ENCODE measurements at places on chromosomes 4 and X.

DNA sequence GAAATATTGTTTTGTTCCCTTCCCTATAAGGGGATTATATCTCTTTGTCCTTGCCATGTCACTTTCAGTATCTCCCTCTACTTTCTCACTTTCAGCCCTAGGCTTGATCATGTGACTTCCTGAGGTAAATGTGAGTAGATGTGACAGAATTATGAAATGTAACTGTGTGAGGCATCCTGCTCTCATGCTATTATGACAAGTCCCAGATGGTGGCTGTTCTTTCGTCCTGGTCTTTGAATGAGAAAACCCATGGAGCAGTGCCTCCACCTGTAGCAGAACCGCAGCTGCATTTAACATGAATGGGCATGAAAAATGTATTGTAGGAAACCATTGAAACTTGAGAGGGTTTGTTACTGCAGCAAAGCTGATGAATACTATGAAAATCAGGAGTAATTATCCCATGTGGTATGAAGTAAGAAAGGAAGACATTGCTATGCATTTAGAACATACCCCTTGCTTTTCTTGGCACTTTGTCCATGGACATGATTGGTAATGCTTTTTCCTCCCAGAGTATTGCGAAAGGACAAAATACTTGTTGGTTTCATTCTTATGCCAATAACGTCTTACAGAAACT lies 202.2 kb upstream of the GPRIN3 start:
- DNase-seq = no peak

DNA sequence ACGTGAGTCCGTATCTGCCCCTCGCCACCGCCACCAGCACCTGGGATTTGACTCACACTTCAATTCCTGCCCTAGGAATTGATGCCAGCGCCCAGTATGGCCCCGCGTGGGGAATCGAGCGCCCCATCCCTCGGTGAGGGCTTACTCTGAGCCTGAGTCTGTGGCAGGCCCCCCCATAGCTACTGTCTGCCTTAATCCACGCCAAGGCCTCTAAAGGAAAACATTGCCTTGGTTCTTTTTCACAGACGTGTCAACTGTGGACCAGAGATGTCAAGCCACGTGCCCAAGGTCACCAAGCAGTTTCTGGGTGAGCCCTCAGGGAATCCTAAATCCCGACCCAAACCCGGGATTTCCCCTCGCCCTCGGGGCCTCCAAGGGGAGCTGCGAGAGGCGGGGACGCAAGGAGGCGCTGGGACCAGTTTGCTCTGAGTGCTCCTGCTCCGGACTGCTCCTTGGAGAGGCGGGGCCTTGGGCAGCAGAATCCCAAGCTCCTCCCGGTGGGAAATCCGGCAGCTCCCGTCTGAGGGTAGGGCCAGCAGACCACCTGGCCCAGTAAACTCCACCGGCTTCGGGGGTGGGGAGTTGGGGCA lies 12.9 kb downstream of the MSX1 start:
- no peak for DNase-seq

DNA sequence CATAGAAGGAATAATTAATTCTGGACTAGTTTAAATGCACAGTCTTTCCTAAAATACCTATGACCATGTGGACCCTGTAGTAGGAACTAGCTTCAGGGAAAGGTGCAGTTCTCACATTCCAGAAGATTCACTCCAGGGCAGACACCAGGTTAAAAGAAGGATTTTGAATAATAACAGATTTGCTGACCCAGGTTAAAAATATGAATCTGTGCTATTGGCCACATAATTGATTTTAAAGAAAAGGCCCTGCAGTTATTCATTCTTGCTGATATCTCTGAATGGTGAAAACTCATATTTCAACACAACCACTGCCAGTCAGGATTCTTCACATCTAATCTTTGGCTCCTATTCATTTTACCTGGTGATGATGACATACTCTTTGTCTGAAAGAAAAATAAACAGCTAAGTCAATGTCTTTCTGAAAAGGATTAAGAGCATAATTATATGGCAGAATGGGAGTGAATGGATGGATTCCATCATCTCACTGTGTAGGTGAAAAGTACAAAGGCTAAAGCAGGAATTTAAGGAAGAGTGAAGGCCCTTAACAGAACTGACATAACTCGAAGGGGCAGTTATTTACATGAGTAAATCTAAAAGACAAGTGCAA lies 432.8 kb downstream of the PDGFC start:
- DNase-seq = no peak

DNA sequence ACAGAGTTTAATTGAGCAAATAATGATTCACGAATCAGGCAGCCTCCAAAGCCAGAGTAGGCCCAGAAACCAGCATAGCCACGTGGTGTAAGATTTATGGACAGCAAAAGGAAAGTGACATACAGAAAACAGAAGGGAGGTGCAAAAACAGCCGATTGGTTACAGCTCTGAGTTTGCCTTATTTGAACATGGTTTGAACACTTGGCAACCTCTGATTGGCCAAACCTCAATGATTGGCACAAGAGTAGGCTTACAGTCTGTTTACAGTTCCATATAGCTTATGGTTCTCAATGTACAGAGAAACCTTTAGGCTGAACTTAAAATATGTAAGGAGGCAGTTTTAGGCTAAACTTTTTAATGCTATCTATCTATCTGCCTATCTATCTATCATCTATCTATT lies 394.8 kb downstream of the CFAP47 start:
- DNase-seq = no peak

GRCh38 chr4:101089168-101089567 lies 258.2 kb downstream of the PPP3CA start:
- DNase-seq = no peak

DNA sequence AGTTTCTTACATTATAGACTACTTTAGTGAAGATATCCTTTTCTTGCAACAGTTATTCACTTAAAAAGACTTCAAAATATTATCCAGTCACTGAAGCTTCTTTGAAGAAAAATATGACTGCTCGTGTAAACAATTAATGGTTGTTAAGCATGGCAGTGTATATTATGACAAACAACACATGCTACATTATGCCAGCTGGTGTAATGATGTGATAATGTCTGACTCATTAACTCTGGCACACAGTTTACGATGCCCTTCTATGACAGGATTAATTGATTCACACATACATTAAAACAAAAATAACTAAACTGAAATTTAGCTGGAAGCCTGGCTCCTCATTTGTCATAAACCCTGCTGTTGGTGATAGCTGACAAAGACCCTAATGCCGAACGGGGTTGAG lies 22.4 kb downstream of the GK2 start:
- no peak for DNase-seq

GRCh38 chr4:114136069-114136468 lies 156.6 kb upstream of the ARSJ start:
- DNase-seq = no peak

- no peak for DNase-seq
Observed at GRCh38 chrX:111288841-111289240, 18.6 kb upstream of the CAPN6 start.

DNA sequence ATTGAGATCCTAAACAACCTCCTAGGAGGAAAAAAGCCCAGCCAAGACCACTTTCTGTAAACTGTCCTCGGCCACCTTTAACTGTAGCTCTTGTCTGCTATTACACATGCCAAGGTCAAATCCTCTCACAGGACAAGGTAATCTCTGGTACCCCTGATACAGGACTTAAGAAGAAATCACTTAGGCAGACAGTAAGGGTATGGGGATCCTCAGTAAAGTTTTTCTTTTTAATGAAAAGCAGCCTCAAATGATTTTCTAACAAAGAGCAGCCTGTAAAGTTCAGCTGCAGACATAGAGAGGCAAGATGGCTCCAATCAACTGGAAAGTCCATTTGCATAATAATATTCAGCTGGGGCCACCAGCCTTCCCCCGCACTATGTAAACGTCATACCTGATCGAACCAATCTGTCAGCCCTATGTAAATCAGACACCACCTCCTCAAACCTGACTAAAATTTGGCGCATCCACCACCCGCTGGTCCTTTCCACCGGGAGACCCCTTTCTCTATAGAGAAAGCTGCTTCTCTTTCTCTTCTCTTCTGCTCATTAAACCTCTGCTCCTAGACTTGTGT lies 14.6 kb upstream of the MPP1 start:
- DNase-seq = no peak

DNA sequence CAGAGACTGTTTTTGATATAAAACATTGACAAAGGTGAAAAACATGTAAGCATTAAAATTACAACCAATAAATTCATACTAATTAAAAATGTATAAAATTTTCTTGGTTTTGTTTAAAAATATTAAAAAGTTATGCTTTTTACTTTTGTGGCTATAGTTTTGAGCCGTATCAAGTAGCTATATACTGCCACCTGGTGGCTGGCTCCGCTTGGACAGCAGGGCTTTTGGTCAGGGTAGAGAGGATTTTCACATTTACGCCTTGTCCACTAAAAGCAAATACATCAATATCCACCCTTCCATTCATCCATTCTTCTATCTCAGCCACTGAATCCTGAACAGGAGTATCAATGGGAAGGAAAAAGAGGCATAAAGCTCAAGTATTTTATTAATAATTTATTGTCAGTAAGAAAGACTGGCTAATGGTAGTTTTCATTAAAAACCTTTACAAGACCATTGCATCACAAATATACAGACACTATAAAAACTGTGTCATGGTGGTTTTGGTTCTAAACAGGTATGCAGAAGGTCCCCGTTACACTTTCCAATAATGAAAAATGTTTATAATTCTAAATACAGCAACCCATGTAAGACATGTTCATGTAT lies 32.1 kb upstream of the MTNR1A start:
- peak; percentile 26 for DNase-seq

- DNase-seq = no peak
Observed at GRCh38 chr4:7779432-7779768, 160.3 kb downstream of the AFAP1 start.

DNA sequence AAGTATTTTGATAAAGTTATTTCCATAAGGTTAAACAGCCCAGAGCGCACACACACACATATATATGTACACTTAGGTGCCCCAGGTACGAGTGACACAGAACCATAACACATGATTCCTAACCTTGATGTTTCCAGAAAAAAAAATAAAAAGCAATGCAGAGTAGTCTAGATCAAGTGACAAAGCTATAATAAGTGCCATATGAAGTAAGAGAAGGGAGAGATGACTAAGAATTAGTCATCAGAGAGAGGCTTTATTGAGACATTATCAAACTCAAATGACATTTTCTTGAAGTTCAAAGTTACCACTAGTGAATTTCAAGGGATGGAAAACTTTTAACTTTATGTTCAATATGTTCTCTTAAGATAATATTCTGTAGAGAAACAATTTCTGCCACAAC lies 215.0 kb downstream of the HTR2C start:
- no peak for DNase-seq

- DNase-seq = no peak
Observed at GRCh38 chrX:24292353-24292752, 21.5 kb downstream of the SUPT20HL2 start.

GRCh38 chr4:185470501-185471195 lies 885 bp downstream of the CCDC110 start:
- peak; percentile 30 for DNase-seq

DNA sequence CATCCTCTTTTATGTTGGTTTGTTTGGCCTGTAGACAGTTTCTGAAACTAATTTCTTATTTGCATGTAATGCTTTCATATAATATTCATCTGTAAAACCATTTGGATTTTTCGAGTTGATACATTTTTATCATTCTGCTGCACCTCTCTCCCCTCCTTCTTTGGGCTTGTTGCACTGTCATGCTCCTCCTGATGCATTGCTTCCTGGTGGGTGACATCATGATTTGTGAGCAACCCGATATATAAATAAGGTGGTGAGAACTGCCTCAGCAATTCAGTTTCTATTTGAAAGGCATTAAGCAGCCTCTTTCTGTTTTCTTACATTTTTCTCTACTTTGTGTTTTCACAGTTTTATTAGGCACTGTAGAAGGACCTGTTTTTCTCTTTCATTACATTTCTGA lies 515.7 kb downstream of the RPA4 start:
- no peak for DNase-seq

DNA sequence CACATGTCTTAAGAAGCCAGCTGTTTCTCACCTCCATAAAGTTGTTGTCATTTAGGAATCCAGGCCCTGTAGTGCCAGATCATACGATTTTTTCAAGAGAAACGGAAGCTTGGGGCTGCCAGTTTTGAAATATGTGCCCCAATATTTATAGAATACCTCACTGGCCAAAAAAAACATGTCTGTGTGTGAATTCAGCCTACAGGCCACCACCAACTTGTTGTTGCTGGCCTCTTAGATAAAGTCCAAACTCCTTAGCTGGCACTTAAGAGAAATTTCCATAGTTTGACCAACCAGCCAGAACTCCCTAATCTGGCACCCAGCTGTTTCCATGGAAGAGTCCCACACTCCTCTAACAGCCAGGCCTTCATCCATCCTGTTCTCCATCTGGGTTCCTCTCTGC lies 74.1 kb downstream of the WDR19 start:
- DNase-seq = no peak

- DNase-seq = no peak
Observed at GRCh38 chr4:26525136-26525770, 35.0 kb upstream of the CCKAR start.

- no peak for DNase-seq
Observed at GRCh38 chr4:3452376-3452775, 10.6 kb downstream of the HGFAC start.

DNA sequence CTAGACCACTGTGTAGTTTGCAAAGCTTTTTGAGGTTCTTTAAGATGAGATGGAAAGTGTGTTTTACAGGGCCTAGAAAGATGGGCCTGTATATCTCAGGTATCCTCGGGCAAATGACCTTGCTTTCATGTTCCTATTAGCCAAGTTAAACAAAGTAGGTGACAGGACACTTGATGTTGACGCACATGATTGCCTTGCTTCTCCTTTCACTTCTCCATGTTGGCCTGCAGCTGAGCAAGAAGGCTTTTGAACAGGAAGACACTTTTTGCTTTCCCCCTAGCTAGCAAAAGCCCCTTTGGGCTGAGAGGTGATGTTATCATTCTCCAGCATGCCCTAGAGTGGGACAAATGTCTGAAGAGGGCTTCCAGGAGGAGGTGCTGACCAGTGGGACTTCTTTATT lies 202.1 kb downstream of the GPC3 start:
- DNase-seq = no peak

- DNase-seq = no peak
Observed at GRCh38 chr4:113838460-113838859, 76.9 kb upstream of the CAMK2D start.

- no peak for DNase-seq
Observed at GRCh38 chrX:54024350-54024749, 19.9 kb downstream of the PHF8 start.

- no peak for DNase-seq
Observed at GRCh38 chr4:72094059-72094797, 62.4 kb downstream of the NPFFR2 start.

GRCh38 chr4:6446538-6447451 lies 25.6 kb downstream of the PPP2R2C start:
- no peak for DNase-seq

Data from stimulated activated CD4-positive, alpha-beta T cell treated with anti-CD3 and anti-CD28 coated beads, Interleukin-2, amount 100 ng/mL, for 4 hours (primary cell).